ENCODE measurements at places on chromosomes 2 and 18.

DNA sequence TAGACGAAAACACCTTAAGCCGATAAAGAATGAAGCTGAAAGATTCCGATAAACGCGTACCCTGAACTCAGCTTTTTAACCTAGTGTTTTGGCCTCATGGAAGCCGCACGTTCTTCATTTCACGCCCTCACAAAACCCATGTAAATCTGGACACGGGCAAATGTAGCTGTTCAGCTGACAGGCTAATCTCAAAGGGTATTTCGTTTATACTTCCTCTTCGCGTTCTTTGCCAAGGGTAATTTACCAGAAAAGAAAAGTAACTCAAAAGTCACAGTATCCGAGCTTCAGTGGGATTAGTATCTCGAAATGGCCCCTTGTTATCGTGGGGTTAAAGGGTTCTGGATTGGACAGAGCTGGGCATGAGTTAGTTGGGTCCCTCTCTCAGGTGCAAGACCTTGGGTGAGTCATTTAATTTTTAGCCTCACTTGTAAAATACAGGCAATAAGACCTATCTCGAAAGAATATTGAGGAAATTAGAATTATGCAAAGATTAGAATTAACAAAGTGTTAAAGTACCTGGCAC, 22.0 kb upstream of the STPG4 start:
- no peak for DNase-seq

- DNase-seq: no peak
Observed at GRCh38 chr2:43126817-43127207, 99.6 kb downstream of the ZFP36L2 start.

DNA sequence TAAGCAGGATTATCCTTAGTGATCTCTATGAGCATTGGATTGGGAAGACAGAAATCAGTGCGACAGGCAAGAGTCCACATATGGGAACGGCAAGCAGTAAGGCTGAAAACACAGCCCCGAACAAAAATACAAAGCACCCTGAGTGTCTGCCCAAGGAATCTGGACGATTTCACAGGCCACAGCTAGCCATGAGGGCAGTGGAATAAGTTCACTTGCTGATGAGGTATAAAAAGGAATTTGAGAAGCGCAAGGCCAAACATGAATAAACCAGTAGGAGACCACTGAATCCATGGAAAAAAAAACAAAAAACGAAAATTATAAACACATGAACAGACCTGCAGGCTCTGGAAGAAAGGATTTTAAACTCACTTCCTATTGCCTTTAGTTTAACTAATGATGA, 24.3 kb downstream of the WDSUB1 start:
- no peak for DNase-seq

DNA sequence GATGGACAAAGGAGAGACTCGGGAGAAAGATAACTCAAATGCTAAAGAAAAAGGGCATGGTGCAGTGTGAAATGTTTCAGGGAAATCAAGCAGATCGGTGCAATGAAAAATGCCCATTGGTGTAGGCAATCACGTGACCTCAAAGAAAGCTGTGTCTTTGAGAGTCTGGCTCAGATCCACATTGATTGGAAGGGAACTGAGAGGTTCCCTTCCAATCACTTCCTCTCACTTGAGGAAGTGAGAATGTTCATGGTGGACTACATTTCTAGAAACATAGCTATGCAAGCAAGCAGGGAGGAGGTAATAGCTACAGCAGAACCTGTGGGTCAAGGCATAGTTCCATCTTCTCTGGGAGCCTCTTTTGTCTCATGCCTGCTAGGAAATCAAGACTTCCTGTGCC, 187.4 kb downstream of the LPIN1 start:
- DNase-seq: no peak

GRCh38 chr2:230790981-230791380, 73.8 kb upstream of the ITM2C start:
- DNase-seq: no peak

GRCh38 chr2:190069936-190070696, 7.6 kb upstream of the MSTN start:
- peak; percentile 22 for DNase-seq

- no peak for DNase-seq
Observed at GRCh38 chr2:24474053-24474452, 17.0 kb upstream of the NCOA1 start.

DNA sequence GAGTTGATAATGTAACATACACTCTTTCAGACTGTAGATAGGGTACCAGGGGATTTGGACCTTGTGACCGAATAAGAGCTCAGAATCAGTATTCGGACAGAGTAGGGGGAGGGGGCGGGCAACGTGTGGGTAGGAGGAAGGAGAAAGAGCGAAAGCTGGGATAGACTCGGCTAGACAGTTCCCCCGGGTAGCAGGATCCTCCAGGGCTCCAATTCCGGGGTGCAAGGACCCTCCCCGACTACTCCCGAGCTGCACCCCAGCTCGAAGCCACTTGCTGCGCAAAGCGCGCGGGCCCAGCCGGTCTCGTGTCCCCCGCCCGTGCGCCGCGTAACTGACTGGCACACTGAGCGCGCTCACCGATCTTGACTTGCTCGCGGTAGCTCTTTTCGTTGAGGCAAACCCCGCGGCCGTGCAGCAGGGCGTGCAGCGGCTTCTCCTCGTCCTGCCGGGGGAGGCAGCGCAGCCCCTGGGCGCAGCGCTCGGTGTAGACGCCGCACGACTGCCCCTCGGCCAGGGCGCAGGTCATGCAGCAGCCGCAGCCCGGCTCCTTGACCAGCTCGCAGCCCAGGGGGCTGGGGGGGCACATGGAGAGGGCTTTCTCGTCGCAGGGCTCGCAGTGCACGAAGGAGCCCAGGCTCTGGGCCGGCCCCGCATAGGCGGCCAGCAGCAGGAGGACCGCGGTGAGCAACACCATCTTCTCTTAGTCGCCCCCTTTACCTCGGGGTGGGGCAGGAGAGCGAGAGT, 1.1 kb downstream of the IGFBP5 start:
- DNase-seq: peak; percentile 75

GRCh38 chr2:174870787-174871186, 106.5 kb upstream of the CHRNA1 start:
- no peak for DNase-seq

DNA sequence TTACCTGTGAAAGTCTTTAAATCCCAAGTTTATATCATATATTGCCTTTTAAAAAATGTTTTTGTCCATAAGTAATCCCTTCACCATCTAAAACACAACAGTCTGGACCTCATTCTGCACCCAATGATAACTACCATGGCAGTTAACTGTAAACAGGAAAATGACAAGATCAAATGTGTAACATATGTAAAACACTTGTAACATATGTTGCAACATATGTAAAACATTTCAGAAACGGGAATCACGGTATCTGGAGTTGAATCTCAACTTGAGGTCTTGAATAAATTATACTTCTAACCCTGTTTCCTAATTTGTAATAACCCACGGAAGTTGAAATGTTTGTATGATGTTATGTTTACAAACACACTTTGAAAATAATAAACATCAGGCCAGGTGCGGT, 6.2 kb downstream of the LRPPRC start:
- DNase-seq: no peak

GRCh38 chr2:223697892-223698645, 95.9 kb upstream of the SCG2 start:
- DNase-seq: no peak

DNA sequence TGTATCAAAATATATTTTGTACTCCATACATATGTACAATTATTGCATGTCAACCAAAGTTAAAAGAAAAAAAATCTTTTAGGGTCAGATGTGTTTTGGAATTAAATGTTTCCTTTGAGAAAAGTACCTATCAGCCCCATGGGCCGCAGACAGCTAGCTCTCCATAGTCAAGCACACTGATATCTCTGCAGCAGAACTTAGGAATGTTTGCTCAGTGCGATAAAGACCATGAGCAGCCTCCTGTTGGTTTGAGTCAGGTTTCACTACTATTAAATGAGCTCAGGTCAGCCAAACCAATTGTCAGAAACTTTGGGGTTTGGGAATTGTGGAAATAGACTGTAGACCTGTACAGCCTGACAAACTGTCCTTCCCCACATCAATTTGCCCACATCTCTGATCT, 33.7 kb downstream of the LCT start:
- DNase-seq: no peak

GRCh38 chr2:178949584-178949983, 100.4 kb downstream of the CCDC141 start:
- DNase-seq: no peak

DNA sequence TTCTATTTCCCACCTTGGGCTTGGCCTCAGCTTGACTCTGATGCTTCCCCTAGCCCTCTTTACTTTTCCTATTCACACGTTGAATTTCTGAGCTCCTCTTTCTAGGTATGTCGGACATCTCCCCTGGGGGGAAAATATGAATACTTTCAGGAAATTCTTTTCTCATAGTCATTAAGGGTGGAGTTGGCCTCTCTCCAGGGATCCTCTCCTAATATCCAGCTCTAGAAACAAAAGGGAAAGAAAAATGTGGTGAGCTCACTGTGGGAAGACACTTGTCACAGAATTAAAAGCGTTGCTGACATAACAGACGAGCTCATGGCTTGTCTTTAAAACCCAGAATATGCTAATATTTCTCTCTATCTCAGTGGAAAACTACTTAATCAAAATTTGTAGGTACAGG, 132.7 kb upstream of the MEX3C start:
- DNase-seq: no peak

- DNase-seq: peak; percentile 74
Observed at GRCh38 chr2:54838585-54839035, 115.1 kb downstream of the EML6 start.

DNA sequence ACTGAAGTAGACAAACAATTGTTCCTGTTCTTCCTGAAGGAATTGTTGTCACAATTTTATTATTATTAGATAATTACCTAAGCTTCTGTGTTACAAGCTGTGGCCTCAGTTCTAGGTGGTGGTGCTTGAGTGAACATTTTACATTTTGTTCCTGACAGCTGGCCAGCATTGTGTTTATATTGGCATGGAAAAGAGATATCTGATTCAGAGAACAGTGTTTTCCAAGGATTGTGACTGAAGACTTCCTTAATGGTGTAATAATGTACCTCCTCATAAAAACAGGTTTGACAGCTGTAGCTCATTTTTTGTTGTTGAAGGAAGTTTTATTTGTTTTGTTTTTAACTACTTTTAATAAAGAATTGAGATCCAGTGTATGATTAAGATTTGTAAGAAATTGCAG, 95.2 kb downstream of the EPB41L5 start:
- DNase-seq: no peak

- no peak for DNase-seq
Observed at GRCh38 chr18:225745-226144, 42.1 kb downstream of the THOC1 start.

- no peak for DNase-seq
Observed at GRCh38 chr2:176561706-176562105, 292.5 kb downstream of the MTX2 start.

DNA sequence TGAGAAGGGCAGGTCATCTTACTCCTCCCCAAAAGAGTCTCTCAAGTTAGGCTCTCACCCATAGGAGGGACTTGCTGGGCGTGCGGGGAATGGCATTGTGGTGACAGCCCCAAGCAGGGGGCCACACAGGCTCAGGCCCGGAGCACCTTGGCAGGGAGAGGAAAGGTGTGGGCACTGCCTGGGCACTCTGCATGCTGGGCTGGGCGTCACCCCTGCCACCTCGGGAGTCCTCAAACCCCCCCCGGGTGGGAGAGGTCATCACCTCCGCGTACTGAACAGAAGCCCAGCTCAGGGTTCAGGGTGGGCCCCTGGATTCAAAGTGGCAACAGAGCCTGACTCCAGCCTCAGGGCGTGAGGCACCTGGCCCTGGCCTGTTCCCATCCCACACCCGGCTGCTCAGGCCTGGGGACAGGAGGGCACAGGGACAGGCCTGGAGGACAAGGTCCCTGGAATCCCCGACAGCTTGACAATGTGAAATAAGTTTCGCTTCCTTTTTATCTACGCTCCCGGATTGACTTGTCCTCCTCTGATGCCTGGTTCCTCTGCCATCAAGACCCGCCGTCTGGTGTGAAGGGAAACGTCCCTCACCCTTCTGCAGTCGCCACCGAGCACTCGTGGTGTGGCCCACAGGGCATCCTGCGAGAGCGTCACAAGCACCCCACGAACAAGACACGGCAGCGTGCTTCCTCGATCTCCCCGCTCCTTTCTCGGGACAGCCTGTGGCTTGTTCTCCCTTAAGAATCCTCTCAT, 97.8 kb downstream of the HDAC4 start:
- no peak for DNase-seq

GRCh38 chr18:28541276-28541930, 364.5 kb upstream of the CDH2 start:
- DNase-seq: no peak

GRCh38 chr2:161946489-161947107, 127.4 kb downstream of the DPP4 start:
- DNase-seq: no peak

- DNase-seq: no peak
Observed at GRCh38 chr18:8858888-8859511, 153.6 kb downstream of the MTCL1 start.

GRCh38 chr2:106232638-106233349, 38.7 kb upstream of the UXS1 start:
- no peak for DNase-seq

GRCh38 chr2:222711315-222711940, 40.0 kb downstream of the MOGAT1 start:
- DNase-seq: no peak

DNA sequence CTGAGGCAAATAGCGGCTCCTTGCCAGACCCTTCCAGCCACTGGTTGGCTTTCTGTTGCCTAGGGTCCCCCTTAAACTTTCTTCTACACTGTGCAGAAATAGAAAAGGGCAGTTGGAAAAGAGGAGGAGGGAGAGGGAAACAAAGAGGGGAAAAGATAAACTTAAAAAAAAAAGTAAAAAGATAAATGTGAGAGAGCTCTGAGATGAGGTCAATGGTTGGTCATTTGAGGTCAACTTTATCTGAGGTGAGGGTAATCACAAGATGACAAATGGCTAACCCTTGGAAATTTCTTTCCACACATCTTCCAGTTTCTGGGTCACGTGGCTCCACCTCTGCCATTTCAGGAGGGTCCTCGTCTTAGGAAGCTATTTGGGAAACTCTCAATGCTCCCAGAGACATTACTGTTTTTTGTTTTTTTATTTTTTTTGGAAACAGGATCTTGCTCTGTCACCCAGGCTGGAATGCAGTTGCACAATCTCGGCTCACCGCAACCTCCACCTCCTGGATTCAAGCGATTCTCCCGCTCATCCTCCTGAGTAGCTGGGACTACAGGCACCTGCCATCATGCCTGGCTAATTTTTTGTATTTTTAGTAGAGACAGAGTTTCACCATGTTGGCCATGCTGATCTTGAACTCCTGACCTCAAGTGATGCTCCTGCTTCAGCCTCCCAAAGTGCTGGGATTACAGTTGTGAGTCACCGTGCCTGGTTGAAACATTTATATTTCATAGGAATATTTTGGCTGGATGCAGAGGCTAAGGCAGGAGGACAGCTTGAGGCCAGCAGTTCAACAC, 199.9 kb downstream of the TGIF1 start:
- no peak for DNase-seq

GRCh38 chr2:121513597-121514333, 16.9 kb upstream of the RNU4ATAC start:
- DNase-seq: no peak

- no peak for DNase-seq
Observed at GRCh38 chr2:190792956-190793888, 87.4 kb upstream of the GLS start.

- no peak for DNase-seq
Observed at GRCh38 chr2:197369228-197369932, 58.8 kb upstream of the ANKRD44 start.

All from WERI-Rb-1 (cell line).